ENCODE measurements at places on chromosomes 7 and 10. TPM values are rescaled to one million over a fixed set of nuclear protein-coding genes. Genes with fewer than 3 reads are reported as not detected.

PWWP2B gene
- total RNA-seq = 7.2 TPM

AZGP1 gene
- not detected for total RNA-seq

ADRA2A gene
- 0.82 TPM for total RNA-seq

NOLC1 gene
- total RNA-seq = 45.3 TPM

GBX1 gene
- total RNA-seq = not detected

SMKR1 gene
- 0.65 TPM for total RNA-seq

MOGAT3 gene
- not detected for total RNA-seq

GPR26 gene
- total RNA-seq = not detected

KIN gene
- 7.0 TPM for total RNA-seq

CYP17A1 gene
- total RNA-seq = not detected

IL15RA gene
- 2.1 TPM for total RNA-seq

OPN1SW gene
- total RNA-seq = not detected

MCM10 gene
- not detected for total RNA-seq
